ENCODE measurements at places on chromosomes 16 and 17.

GRCh38 chr17:13582776-13583547 is 18.8 kb downstream of the HS3ST3A1 start:
- no peak for DNase-seq

DNA sequence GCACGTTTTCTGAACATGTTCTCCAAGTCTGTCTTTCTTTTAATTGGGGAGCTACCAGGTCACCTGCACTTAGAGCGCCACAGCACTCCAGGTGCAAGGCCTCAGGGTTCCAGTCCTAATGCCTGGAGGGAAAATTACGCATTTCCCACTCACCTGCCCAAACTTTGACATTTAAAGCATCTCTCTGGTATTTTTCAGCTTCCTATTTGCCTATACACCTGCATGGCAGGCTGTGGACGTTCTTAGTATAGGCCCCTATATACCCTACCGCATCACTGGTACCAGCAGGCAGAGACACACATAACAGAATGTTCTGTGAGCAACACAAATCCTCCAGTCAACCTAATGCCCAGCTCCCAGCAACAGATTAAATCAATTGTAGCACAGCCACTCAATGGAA is 213.3 kb downstream of the MRTFB start:
- DNase-seq: no peak

- DNase-seq: no peak
Observed at GRCh38 chr16:15953477-15953876, 4.1 kb downstream of the ABCC1 start.

- DNase-seq: no peak
Observed at GRCh38 chr17:37714897-37715296, 30.0 kb downstream of the HNF1B start.

GRCh38 chr16:70252355-70252988 is 732 bp upstream of the EXOSC6 start:
- no peak for DNase-seq

GRCh38 chr17:70804161-70804560 is 634.8 kb downstream of the KCNJ2 start:
- no peak for DNase-seq

GRCh38 chr17:30812218-30813177 is 12.0 kb downstream of the CRLF3 start:
- no peak for DNase-seq

DNA sequence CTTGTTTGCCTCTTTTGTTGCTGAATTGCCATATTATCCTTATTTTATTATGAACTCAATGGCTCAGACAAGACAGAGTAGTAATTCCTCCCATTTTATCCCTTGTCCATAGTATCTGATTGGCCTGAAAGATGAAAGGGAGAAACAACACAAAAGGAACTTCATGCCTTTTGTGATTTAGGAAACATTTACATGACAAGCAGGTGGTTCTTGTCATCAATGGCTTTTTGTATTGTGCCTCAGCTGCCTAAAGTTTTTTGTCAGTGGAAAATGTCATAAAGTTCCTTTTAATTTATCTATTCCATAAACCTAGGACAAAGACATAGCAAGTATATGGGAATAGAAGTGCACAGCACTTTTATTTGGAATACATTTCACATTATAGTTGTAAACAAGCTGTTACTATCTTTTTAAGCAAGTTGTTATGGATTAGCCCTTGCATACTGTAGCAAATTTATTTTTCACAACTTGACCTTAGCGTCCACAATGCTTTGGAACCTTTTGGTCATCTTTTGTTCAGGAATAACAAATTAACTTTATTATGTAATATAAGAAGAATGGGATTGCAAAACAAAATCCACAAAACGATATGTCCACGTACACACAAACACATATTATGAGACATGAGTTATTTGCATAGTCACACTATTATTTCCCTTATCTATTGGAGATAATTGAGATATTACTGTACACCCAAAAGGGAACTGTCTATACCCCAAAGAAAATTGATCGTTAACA is 12.4 kb upstream of the MPHOSPH6 start:
- no peak for DNase-seq

- no peak for DNase-seq
Observed at GRCh38 chr16:75256696-75257343, 5.4 kb upstream of the BCAR1 start.

GRCh38 chr17:65547253-65547670 is 14.2 kb downstream of the AXIN2 start:
- no peak for DNase-seq

- DNase-seq: no peak
Observed at GRCh38 chr17:70370816-70371215, 201.5 kb downstream of the KCNJ2 start.

DNA sequence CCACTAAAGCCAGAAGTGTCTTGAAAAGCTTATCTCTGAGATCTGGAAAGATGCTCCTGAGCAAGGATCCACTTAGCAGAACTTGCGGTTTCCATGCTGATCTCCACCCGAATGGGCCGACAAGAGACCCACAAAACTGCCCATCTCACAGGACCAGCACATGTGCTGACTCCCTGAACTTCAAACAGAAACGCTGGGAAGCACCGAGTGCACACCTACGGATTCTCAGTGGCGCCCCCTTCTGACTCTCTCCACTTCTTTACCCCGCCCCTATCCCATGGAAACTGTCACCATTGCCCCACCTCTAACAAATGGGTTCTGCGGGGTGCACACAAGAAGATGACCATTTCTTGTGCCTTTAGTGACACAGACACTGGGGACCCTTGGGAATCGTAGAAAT is 21.4 kb downstream of the CDRT4 start:
- no peak for DNase-seq

GRCh38 chr17:77444984-77445759 is 304.4 kb downstream of the SEC14L1 start:
- no peak for DNase-seq

DNA sequence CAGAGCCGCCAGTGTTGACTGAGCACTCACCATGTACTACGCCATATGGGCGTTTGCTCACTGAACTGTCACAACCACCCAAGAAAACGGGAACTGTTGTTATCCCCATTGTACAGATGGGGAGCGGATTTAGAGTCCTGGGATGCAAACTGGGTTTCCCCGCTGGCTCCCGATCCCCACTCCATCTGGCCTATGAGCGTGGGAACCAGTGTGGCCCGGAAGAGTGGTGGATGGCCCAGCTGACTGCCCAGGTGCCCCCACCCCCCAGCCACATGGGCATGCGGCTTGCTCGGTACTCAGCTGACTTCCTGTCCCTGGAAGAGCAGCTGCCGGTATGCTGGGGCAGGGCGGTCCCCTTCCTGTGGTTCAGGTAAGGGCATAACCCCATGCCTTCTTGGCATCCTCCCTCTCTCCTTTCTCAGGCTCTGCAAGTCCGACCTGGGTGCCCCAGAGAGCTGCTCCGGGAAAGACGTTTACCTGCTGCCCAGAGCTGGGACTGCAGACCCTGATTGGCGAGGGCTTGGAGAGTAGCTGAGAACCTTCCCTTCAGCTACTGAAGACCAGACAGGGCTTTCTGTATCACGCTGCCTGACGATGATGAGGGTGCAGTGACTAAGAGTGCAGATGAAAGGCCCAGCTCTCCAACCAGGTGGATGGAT is 16.2 kb downstream of the SOCS3 start:
- no peak for DNase-seq

- no peak for DNase-seq
Observed at GRCh38 chr17:74785981-74786360, 9.8 kb upstream of the NAT9 start.

DNA sequence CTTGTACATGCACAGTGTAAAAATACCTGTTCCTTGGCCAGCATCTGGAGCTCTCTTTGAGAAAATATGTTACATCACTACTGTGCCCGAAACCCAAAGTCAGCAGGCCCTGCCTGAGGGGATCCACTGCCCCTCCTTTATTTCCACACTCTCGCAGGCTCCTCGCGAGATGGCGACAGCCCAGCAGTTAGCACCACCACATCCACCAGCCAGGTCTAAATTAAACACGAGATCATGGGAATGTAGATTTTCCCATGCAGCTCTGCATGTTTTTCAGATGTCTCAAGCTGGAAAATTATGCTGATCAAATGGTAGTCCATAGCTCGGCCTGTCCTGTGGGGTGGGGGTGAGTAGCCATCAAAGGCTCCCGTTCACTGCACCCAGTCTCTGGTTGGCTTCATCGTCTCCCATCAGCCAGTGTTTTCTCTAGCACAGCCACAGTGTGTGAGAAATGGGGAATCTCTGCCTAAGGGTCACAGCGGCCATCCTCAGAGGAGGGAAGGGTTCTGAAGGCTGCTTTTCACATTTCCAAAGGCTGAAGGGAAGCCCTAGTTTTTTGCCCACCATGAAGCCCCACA is 34.7 kb downstream of the EPN2 start:
- DNase-seq: no peak

GRCh38 chr17:41907185-41907556 is 11.6 kb downstream of the ACLY start:
- DNase-seq: no peak

DNA sequence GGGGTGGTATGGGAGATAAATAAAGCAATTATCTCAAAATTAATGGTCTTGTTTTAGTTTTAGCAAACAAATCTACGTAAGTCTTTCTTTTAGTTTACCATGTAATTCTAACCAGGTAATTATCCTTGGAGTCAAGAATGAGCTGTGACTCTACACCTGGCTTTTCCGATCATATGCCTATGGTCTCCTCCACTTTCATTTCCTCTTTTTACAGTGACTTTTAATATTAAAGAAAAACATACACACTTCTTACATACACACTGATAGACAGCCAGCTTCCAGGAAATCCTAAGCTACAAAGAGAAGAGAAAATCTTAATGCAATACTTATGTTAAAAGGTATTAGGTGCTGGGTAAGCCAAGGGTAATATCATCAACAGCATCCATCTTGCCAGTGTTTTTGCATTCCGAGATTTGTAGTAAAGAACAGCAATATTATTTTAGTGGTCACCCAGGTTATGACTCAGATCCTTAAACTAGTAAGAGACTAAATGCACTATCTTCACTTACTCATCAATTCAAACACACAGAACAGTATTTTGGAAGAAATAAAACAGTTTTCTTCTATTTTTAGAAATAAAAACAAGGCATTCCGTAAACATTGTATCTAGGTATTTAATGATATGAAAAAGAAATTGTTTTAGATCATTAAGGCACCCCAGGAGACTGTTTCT is 4.4 kb upstream of the IRX5 start:
- DNase-seq: no peak

GRCh38 chr16:60792437-60792836 is 1243.8 kb downstream of the CDH8 start:
- no peak for DNase-seq

- DNase-seq: no peak
Observed at GRCh38 chr16:72219282-72219681, 47.3 kb upstream of the PMFBP1 start.

GRCh38 chr16:76955629-76956028 is 235.4 kb upstream of the MON1B start:
- DNase-seq: no peak

GRCh38 chr17:66397486-66397885 is 95.1 kb downstream of the PRKCA start:
- no peak for DNase-seq

DNA sequence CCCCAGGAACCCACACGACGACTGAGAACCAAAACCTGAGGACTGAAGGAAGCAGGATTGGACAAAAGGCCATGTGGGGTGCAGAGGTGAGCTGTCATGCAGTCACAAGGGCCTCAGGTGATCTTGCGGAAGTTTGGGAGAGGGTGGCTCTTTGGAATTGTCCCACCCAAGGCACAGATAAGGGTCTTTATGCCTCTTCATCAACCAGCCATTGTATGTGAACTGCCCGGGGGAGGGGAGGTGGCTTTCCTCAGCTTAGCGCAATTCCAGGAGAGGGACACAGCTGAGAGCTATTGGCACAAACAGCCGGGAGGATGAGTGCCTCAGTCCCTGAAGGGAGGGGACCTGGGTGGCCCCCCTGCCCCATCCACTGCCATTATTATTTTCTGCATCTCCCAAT is 55.1 kb upstream of the PHOSPHO1 start:
- DNase-seq: no peak

DNA sequence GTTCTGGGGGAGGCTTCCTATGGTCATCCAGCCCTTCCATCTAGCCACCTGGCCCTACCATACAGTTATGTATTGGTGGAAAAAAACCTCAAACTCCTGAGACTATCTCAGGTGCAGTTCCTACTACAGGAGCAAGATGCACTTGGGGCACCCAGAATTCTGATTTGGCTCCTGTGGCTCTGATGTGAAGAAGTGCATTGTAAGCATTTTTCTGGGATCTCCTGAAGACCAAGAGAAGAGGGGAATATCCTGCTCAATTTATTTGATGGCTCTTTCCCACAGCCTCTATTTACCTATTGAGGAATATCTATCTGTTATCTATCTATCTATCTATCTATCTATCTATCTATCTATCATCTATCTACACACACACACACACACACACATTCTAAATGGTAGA is 1981.5 kb downstream of the TP53TG3F start:
- no peak for DNase-seq

- peak; percentile 90 for DNase-seq
Observed at GRCh38 chr17:50087246-50087911, 7.8 kb upstream of the PDK2 start.

- no peak for DNase-seq
Observed at GRCh38 chr17:29734640-29735039, 111.9 kb upstream of the CORO6 start.

DNA sequence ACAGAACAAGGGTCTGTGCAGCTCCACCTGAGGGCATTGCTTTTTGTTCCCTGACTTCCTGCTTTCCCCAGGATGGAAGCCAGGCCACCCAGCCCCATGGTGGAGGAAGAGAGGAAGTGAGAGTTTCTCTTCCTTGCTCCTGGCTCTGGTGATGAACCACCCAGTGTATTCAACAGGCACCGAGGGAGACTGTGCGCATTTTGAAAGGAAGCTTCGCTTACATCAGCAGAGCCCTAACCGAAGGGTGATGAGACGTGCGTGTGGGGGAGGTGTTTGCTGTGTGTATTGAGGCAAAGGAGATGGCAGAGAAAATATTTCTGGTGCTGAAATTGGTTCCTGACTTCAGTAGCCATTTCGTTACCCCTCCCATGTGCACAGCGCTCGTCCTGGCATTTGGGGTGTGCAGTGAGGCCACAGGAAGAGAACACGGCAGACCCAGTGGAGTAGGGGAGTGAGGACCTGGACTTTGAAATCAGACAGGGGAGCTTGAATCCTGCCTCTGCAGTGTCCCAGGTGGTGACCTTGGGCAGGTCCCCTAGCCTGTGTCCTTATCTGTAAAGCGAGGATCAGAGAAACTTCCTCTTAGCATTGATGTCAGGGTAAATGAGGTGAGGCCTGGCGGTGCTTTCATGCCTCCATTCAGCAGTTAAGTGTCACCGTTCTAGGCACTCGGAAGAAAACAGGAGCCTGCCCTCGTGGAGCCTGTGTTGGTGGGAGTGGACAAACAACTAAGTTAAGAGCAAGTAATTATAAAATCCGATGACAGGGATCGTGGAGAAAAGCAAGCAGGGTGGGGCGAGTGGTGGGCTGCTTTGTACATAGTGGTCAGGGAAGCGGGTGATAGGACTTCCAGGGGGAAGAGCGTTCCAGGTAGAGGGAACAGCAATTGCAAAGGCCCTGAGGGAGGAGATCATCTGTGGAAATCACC is 7.4 kb downstream of the CMIP start:
- DNase-seq: no peak

- no peak for DNase-seq
Observed at GRCh38 chr17:68835071-68835470, 120.1 kb downstream of the ABCA8 start.

Data from GM12891 (cell line).